T-helper 2 cell (primary cell): ENCODE measurements at places on chromosomes 5 and 9.

DNA sequence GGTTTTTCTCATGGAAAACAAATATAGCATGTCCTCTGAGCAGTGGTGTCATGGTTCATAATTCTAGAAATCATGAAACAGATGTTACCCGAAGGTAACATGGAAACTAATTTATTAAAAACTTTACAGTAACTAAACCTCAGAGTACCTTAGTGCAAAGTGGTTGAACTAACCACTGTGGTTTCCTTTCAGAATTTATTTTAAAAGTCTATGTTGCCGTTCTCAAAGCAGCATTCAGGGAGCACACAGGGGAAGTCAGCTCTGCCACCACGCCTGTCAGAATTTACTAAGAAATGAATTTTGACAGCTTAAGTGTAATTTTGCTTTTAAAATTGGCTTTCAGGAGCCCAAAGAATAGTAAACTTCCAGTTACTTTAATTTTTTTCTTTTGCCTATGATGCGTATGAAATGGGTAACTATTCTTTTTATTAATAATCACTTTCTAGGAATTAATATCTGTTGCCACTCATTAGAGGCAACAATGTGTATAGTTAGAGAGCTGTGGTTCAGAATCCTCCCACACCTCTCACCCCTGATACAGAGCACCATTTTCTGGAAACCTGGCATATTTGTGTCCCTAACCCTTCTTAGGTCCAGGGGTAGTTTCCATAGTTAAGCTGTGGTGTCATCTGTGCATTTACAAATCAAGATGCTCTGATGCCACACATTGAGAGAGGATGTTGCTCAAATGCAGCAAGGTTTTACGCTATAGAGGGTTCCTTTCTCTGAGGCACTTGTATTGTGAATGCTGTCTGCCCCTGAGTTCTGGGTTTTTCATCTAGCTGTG lies 202.6 kb downstream of the ZSWIM6 start:
- DNase-seq = peak; percentile 77

DNA sequence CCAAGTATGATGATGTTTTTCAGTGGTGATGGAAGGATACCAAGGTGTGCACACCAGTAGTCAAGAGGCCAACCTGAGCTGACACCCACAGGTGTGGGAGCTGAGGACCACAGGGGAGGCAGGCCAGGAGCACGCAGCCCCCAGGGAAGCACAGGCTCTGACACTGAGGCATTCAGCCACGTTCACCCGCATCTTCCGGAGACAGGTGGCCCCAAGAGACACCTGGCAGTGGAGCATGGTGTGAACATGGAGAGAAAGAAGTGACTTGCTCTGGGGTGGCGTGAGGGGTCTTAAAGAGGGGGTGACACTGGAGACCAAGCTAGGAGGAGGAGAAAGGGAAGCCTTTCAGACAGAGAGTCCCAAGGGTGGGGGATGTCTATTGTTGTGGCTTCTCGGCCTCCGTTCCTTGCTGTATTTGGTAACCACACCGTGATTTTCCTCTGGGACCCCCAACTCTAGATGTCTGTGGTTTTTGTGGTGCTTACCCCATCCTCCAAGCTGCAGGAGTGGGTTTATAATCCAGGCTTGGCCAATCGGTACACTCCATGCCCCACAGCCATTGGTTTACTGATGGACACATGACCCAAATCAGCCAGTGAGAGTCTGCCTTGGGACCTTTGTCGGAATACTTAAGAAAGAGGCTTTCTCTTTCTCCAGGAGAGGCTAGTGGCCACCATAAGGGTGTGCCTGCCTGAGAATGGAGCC lies 84.6 kb downstream of the HRH2 start:
- no peak for DNase-seq

DNA sequence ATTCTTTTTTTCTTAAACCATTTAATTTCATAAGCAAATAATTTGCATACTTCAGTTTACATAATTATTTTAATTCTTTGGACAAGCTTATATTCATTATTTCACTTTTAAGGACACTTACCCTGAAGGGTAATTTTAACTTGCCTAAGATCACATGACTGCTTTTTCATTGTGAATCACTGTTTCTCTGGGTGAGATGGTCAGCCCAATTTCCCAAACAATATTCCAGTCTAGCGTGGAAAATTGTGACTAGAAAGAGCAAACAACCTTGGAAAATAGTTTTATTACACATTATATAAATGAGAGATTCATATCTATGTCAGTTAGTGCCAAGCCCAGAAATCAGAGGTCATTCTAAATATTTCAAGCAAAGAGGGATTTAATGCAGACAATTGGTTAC lies 21.4 kb upstream of the JAKMIP2 start:
- no peak for DNase-seq

- DNase-seq = no peak
These were observed 236.3 kb downstream of the MCTP1 start for GRCh38 chr5:95048628-95049027.

DNA sequence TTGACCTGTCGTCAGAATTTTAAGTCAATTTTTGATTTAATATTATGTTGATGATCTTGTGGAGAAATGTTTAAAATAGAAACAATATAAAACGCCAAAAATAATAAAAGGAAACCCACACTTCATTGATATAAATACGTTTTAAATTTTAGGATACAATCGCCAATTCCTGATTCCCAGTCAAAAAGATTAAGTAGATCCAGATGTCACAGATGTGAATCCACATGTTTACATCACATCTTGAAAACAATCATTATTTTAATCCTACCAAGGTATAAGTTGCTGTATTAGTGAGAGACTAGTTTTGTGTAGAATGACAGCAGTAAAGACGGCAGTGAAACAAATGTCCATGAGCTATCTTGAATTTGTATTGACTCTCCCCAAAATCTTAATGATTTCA lies 4.9 kb downstream of the TAS2R1 start:
- no peak for DNase-seq

GRCh38 chr5:159838551-159839222 lies 77.6 kb upstream of the ADRA1B start:
- DNase-seq = no peak

GRCh38 chr9:107292821-107293542 lies 9.9 kb downstream of the RAD23B start:
- DNase-seq = no peak

DNA sequence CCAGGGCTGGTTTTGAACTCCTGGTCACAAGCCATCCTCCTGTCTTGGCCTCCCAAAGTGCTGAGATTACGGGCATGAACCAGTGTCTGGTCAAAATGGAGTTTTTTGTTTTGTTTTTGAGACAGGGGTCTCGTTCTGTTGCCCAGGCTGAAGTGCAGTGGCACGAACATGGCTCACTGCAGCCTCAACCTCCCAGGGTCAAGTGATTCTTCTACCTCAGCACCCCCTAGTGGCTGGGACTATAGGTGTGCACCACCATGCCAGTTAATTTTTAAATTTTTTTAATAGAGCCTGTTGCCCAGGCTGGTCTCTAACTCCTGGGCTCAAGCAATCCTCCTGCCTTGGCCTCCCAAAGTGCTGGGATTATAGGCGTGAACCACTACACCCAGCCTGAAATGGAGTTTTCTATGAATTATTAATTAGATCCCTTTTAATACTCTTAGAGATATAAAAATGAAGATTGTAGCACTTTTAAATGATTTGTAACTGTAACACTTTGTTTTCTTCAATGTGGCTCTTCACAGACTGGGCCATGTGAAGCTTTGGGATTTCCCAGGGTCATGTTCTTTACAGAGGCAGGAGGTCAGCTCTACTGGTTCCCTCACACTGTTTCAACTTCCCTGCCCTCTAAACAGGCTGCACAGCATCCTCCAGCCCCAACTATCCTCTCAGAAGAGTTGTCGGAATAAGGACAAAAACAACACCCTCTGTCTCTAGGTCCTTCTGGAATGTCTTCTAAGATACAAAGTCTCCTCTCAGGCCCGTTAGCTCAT lies 32.7 kb upstream of the SPARC start:
- DNase-seq = no peak

DNA sequence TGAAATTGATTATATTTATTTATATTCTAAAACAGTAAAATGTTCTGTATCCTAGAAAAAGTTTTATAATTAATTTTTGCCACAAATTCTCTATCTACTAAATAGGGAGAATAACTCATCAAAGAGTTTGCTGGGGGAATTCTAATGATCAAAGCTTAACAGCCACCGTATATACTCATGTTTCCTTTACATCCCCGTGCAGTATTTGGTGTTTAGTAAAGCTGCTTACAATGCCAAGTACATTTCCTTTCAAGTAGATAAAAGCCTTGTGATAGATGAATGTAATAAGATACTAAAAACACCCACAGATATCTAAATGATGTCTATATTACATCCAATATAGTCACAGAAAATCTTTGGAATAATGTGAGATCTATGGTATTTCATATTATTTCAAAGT lies 312.2 kb downstream of the HCN1 start:
- no peak for DNase-seq

GRCh38 chr9:89418882-89419640 lies 78.9 kb downstream of the SEMA4D start:
- peak; percentile 62 for DNase-seq

- DNase-seq = no peak
These were observed 13.0 kb downstream of the C1QTNF3 start for GRCh38 chr5:34030048-34030447.

DNA sequence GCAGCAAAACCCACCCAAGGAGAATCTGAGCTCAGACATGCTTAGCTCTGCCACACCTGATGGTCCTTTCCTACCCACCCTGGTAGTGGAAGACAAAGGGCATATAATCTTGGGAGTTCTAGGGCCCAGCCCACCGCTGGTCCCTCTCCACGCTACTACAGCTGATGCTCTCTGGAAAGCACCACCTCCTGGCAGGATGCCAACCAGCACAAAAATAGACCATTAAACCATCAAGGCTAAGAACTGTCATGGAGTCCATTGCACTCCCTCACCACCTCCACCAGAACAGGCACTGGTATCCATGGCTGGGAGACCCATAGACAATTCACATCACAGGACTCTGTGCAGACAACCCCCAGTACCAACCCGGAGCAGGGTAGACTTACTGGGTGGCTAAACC lies 111.0 kb upstream of the IL7R start:
- no peak for DNase-seq

- no peak for DNase-seq
These were observed 326.2 kb downstream of the PRR16 start for GRCh38 chr5:120790339-120790738.

GRCh38 chr5:180470966-180471582 lies 23.1 kb upstream of the CNOT6 start:
- DNase-seq = peak; percentile 33

DNA sequence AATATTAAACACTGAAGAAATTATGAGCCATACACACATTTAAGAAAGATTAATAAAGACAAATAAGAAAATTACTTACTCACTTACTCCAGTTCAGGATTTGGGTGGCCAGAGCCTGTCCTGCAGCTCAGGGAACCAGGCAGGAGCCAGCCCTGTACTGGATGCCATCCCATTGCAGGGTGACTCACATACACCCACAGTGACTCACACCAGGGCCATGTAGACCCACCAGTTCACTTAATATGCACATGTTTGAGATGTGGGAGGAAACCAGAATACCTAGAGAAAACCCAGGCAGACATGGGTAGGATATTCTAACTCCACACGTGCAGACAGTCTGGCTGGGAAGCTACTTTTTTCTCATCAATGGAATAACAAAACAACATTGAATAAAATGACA lies 49.6 kb upstream of the ADRB2 start:
- no peak for DNase-seq

DNA sequence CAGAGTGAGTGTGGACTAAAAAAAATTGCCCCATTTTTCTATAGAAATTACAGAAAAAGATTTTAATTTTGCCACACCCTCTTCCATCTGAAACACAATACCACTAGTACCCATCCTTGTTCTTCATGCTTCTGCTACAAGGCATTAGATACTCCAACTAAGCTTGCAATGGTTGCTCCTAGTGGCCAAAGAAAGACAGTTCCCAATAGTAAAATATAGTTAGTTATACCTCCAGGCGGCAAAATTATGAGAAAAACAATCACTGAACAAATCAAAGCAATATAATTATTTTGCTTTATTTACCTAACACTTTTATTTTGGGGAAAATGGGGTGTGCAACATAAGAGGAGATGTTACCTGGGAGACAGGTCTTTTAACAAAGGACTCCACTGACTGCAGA lies 101.2 kb downstream of the RAPGEF6 start:
- DNase-seq = peak; percentile 39

DNA sequence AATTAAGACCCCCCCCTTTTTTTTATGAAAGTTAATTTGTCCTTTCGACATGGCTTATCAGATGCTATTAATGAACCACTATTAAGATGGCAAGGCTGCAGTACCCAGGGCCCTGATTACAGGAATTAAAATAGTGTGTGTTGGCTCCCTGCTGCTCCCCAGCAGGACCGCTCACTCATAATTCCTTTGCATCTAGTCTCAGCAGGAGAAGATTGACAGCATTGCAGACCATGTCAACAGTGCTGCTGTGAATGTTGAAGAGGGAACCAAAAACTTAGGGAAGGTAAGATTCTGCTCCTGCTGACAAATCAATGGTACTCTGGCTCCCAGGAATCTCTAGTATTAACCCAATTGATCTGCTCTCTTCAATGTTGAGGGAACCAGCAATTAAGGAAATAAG lies 61.0 kb downstream of the STX17 start:
- no peak for DNase-seq

DNA sequence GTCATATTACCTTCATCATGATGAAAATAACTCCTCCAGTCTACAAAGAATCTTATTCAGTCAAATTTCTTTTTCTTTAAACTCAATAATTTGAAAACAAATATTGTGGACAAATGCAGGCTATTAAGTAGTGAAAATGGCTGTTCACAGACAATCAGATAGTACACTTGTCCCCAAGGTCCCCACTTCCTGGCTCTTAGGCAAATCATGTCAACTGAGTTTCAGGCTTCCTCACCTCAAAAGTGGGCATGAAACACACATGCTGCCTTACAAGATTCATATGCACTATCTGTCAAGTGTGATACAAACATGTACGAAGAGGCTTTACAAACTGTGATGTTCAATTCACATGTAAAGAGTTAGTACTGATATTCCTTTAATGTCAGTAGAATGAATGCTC lies 385.2 kb upstream of the SEMA6A start:
- no peak for DNase-seq

DNA sequence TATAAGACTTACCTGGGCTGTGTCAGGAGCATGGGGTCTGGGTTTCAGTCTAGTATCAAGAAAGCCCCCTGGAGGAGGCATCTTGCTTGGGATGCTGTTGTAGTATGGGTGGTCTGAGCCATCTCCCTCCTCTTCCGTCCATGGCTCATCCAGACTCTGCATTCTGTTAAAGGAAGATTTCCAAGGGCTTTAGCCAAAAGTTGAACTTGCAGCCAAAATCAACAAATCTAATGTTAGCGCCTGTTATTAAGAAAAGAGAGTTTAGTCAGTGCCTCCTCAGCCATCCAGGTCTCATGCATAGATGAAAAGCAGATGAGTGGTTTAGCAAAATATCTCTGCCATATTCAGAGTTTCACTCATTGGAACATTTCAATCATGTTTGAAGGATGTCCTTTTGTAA lies 55.6 kb downstream of the S1PR3 start:
- no peak for DNase-seq
